ENCODE measurements at places on chromosomes 5 and 9.

- no peak for DNase-seq
These were observed 38.9 kb upstream of the TNFSF15 start for GRCh38 chr9:114844766-114845165.

DNA sequence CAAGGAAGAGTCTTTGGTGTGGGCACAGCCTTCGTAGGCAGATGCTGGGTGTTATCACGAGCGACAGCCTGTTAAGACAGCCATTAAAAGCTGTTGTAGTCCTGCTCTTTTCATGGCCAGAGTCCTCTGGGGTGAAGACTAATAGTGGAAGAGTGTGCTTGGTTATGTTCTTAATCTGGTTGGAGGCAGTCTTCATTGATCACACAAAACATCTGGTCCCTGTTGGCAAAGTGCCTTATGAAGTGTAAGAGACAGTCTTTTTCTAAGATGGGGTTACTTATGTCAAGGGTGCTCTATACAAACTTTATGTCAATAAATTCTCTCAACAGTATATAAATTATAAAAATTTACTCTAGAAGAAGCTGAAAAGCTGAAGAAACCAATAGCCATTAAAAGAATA is 280.4 kb downstream of the CAAP1 start:
- no peak for DNase-seq

- DNase-seq: no peak
These were observed 352.3 kb downstream of the SLCO4C1 start for GRCh38 chr5:101943784-101944183.

- DNase-seq: no peak
These were observed 5.4 kb upstream of the TIFAB start for GRCh38 chr5:135457424-135458071.

DNA sequence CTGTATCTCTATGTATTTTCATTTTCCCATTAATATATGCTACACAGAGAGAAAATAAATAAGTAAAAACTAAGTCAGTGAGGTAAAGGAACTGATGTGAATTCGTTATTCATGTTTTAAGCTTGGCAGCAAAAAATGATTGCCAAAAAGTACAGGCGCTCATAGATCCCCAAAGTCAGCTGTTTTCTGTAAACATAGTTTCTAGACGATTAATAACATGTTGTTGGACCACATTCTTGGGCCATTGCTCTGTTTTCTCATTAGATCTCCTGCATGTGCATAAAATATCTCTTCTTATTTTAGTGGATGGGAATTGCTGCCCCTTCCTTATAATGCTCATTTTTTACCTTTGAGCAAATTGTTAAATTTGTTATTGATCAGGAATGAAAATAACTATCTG is 215.2 kb downstream of the TLE1 start:
- no peak for DNase-seq

- DNase-seq: no peak
These were observed 48.5 kb downstream of the SIL1 start for GRCh38 chr5:139149477-139150199.

- no peak for DNase-seq
These were observed 507.4 kb downstream of the RASEF start for GRCh38 chr9:82555431-82556051.

GRCh38 chr9:97752274-97752673 is 55.1 kb upstream of the XPA start:
- no peak for DNase-seq

- peak; percentile 90 for DNase-seq
These were observed 12.9 kb downstream of the TRAF2 start for GRCh38 chr9:136899196-136899595.

GRCh38 chr5:96734871-96735325 is 72.7 kb downstream of the CAST start:
- no peak for DNase-seq

- DNase-seq: no peak
These were observed 100.1 kb downstream of the FBXL7 start for GRCh38 chr5:15600035-15600434.

DNA sequence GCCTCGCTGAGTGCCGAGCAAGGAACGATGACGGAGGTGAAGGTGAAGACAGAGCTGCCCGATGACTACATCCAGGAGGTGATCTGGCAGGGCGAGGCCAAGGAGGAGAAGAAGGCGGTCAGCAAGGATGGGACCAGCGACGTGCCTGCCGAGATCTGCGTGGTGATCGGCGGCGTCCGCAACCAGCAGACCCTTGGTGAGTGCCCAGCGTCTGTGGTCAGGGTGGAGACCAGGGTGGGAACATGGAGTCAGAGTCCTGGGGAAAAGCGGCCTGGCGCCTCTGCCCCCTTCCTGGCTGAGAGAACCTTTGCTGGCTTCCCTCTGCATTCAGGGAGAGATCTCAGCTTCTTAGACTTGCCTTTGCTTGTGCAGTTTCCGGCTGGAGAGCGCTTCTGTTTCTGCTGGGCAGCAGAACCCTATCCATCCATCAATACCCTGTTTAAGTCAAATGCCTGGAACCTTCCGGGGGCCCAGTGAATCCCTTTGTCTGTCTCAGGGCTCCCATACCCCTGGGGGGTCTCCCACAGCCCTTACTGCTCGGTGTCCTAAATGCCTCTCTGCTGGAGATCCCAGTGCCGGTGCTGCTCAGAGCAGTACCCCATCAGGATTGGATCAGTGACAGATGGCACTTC is 89.6 kb downstream of the AMBP start:
- DNase-seq: no peak

GRCh38 chr5:34622098-34622400 is 34.1 kb upstream of the RAI14 start:
- DNase-seq: no peak

DNA sequence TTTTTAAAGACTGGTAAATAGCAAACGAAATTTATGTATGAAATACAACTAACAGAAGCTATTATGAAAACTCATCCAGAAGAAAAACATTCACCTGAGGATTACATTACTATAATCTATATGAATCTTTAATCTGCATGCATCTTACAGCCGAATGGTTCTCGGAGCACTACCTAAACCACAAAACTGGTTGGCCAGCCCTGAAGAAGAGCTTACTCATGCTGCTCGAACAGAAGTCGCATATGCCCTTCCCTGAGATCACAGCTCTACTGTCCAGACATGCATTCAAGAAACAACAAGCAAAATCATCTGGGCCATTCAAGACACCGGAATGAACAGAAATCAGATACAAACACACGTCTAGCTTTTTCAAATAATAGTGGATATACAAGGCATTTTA is 931.0 kb upstream of the DMAC1 start:
- DNase-seq: no peak
